ENCODE measurements at places on chromosomes 4 and X.

- no peak for DNase-seq
Measured at GRCh38 chr4:111066887-111067286, 444.0 kb upstream of the PITX2 start.

DNA sequence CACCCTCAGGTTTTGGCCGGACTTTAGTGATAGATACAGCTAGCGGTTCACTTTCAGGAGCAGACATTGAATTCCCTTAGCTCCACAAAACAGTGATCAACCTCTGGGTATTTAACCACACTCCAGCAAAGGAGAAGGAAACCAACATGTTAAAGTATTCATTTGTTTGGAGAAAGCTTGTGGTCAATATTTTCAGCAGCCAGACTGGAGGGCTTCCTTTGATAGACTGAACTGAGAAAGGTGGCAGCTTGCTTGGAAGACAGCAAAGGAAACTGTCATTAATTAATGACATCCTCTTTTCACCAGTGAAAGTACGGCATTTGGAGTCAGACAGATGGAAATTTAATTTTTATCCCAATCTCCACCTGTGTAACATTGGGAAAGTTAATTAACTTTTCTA lies 289.1 kb upstream of the CLNK start:
- no peak for DNase-seq

DNA sequence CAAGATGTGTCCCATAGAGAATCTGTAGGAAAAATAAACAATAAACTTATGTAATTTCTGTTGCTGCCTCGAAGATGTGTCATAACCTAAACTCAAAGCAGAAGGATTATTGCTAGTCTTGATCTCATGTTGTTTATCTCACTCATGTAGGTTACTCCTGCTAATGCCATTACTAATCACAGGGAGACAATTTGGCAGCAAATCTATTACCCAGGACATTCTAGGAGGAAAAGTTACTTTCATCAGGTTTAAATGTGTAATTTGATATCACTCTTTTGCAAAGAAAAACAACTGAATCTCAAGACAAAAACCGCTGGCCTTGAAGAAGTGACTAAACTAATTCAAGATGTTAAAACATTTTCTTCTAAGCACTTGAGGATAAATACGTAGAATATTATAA lies 34.0 kb downstream of the LDOC1 start:
- DNase-seq: no peak

- no peak for DNase-seq
Measured at GRCh38 chrX:32948130-32948529, 263.2 kb downstream of the DMD start.

- DNase-seq: no peak
Measured at GRCh38 chr4:128311659-128312403, 24.2 kb upstream of the PGRMC2 start.

- DNase-seq: peak; percentile 35
Measured at GRCh38 chrX:51332188-51332942, at the start of gene NUDT10. Gene NUDT10, plus strand, starts transcription at chrX:51332822. Its CDS starts 144 bp downstream, at chrX:51332966.

DNA sequence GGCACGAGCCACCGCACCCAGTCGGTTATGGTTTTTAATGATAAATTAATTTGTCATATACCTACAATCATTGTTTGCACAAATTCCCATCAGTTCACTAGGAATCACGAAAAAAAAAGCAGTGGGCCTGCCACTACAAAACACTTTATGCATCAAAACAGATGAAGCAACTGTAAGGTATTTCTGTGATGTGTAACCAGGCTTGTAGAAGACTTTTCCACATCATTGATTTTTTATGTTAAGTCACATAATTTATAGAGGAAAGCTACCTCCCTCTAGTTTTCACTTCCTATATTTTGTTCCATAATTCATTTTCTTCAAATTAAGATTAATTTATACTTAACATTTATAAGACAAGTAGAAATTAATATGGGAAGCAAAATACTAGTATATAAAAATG lies 6.7 kb upstream of the FAM200B start:
- no peak for DNase-seq

DNA sequence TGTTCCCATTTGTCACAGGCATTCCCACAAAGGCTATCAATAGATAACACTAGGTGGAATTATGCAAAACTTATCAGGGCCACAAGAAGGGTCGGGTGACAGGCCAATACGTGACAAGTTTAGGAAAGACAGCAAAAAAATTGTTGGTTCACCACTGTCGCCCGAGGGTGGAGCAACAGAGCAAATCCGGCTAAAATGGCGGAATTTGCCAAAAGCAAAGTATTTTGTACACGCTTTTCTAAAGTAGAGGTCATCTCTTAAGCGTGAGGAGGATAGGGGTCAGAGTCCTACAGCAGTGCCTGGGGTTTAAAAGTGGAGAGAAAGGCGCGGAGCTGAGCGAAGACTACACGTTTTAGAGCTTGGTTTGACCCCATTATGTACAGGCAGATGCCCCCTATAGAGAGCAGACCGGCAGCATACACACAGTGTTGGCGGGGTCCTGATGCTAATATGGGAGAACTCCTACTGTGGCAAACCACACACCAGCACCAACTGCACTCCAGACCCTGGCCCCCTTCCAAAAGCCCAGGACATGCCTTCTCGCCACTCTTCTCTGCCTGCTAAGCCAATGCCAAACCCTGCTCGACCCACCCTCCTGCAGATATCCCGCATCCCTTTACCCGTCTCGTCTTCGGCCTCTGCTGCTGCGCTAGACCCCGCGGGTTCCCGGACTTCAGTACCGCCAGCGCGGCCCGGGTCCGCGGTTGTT lies 733 bp downstream of the CCNA2 start:
- DNase-seq: peak; percentile 45

DNA sequence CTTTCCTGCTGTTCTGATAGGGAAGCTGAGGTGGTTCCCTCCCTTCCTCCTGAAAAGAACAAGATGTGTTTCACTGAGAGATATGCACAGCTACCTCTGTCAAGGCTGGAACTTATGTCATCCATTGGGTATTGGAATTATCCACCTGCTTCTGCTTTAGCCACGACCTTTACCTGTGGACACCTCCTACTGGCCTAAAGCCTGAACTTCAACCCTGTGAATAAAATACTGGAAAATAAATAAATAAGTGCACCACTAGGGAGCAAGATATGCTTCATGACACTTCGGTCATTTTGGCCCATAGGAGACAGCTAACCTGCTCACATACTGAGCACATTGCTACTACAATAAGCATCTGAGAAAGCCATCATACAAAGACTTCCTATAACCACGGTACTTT lies 419.9 kb upstream of the NWD2 start:
- no peak for DNase-seq

DNA sequence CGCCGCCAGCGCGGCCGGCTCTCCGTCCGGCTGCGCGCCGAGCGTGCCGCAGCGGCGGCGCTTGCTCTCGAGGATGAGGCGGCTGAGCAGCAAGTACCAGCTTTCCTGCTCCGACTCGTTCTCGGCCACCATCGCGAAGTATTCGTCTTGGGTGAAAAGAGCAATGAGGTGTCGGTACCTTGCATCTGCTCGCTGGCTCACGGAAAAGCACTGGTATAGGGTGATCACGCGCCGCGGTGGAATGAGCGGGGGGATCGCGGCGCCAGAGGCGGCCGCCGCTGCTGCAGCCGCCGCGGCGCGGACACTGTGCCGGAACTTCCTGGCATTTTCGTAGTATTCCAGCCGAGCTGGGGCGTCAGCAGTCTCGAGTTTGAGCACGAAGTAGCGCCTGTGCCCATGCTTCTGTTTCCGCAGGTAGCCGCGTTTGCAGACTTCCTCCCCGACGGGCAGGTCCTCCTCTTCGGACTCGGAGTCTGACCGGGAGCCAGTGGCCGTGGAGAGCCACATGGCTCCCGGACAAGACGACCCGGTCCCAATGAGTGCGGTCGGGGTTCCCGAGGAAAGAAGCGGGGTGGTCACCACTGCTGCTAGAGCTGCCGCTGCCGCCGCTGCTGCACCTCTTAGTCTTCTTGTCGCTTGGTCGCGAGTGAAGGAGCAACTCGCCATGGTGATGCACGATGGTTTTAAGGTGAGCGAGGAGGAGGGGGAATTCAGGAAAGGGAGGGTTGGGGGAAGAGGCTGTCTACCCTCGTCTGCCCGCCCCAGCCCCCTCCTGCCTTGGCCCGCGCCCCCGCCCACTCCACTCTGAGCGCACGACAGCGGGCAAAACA lies 469 bp downstream of the IRS4 start:
- DNase-seq: no peak

- no peak for DNase-seq
Measured at GRCh38 chr4:28373601-28374000, 1513.0 kb downstream of the STIM2 start.

GRCh38 chr4:69823481-69824186 lies 36.3 kb downstream of the SULT1E1 start:
- no peak for DNase-seq

- no peak for DNase-seq
Measured at GRCh38 chr4:127140306-127140705, 492.5 kb upstream of the INTU start.

All from RWPE2 (cell line).